OCI-LY7 (cell line): ENCODE measurements at places on chromosomes 5 and 9. TPM values are rescaled to one million over a fixed set of nuclear protein-coding genes. Genes with fewer than 3 reads are reported as not detected.

Gene DBH
- total RNA-seq = not detected in 2 replicates

Gene GLDC
- not detected in 2 replicates for total RNA-seq

Gene GABRA1
- total RNA-seq = not detected in 2 replicates

Gene TMEM141
- 41.5 and 43.2 TPM in 2 replicates for total RNA-seq

Gene SURF6
- total RNA-seq = 21.0 and 27.8 TPM in 2 replicates

Gene NUTM2F
- not detected in 2 replicates for total RNA-seq

Gene PTPRD
- not detected in 2 replicates for total RNA-seq

Gene GLRA1
- total RNA-seq = not detected in 2 replicates

Gene PTGDS
- not detected in 2 replicates for total RNA-seq

Gene SLC36A3
- not detected in 2 replicates for total RNA-seq

Gene ZDHHC11
- 30.0 and 32.0 TPM in 2 replicates for total RNA-seq

Gene ADAMTS19
- total RNA-seq = not detected in 2 replicates

Gene SLC45A2
- not detected in 2 replicates for total RNA-seq

Gene GNA14
- not detected in 2 replicates for total RNA-seq

Gene FBP2
- total RNA-seq = not detected in 2 replicates

Gene ENTPD8
- total RNA-seq = not detected in 2 replicates

Gene SLC36A2
- total RNA-seq = not detected in 2 replicates

Gene NMUR2
- total RNA-seq = not detected in 2 replicates

Gene RALGPS1
- total RNA-seq = 14.1 and 16.3 TPM in 2 replicates
